Testis (tissue), 5 donors: ENCODE measurements at places on chromosomes 13 and 19. TPM values are rescaled to one million over a fixed set of nuclear protein-coding genes. Genes with fewer than 3 reads are reported as not detected.
A peak's percentile ranks its signal among the peaks of the same experiment; 100 is the strongest.

GRCh38 chr13:93673885-93674284 lies 447.3 kb downstream of the GPC6 start:
- DNase-seq: no peak

UPF3A gene
- 88.0 TPM for total RNA-seq

MLLT1 gene
- total RNA-seq: 22.4 TPM

DPF1 gene
- total RNA-seq: 4.7 TPM

DNA sequence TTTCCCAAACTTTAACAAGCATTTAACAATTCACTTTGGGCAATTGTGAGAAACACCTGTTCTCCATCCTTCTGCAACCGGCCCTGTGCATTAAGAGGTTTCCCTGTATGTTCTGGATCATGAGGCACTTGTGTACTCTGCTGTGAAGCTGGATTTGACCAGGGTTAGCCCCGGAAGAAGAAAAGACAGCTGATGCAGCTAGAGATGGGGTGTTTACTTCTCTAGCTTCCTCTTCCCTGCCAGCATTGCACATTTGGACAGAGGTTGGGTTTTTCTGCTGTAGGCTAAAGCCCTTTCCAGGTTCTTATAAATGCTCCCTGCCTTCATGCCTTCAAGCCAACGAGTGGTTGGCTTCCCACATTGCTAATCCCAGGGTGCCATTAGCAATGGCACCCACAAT lies 20.9 kb downstream of the MBD3L2B start:
- no peak for DNase-seq

DNA sequence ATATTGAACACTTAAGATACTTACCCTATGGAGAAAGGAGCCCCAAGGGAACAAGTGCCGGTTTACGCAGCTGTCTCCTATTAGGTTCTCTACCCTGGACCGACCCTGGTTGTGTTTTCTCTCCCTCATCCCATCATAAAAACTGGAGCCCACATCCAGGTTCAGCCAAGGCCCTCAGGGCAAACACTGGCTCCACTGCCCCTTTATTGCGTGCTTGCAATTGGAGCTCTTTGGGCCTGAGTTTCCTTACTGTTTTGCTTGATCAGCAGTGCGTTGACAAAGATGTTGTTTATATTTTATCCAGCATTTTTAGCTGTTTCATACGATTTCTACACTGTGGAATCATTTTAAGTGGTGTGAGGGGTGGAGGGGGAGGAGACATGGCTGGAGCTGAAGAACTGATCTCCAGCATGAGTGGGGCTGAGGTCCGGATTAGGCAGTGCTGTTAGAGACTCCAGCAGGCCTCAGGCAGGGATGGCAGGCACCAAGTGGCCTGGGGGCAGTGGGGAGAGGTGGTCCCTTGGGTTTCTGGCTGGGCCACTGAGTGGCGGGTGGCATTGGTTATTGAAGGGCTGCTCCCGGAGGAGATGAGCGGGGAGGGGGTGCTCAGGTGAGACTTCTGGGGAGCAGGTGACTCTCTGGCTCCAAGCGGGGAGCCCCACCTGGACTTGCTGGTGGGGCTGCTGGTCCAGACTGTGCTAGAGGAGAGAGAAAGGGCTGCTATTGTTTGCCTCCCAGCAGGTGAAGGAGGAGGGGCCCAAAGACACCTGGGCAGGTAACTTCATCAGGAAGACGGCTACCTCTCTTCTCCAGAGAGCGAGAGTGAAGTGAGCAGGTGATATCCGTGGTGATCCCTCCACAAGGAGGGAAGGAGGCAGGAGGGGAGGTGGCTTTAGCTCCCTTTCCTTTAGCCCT lies 62.4 kb upstream of the RNF113B start:
- DNase-seq: no peak

GRCh38 chr19:49216071-49216470 lies 58.5 kb downstream of the TRPM4 start:
- DNase-seq: no peak

GRCh38 chr13:47287291-47287751 lies 390.5 kb upstream of the HTR2A start:
- no peak for DNase-seq

GRCh38 chr13:32019612-32020233 lies 11.9 kb upstream of the FRY start:
- DNase-seq: peak; percentile 69

- DNase-seq: no peak
These were observed 153.5 kb downstream of the DLEU7 start for GRCh38 chr13:50690006-50690405.

DNA sequence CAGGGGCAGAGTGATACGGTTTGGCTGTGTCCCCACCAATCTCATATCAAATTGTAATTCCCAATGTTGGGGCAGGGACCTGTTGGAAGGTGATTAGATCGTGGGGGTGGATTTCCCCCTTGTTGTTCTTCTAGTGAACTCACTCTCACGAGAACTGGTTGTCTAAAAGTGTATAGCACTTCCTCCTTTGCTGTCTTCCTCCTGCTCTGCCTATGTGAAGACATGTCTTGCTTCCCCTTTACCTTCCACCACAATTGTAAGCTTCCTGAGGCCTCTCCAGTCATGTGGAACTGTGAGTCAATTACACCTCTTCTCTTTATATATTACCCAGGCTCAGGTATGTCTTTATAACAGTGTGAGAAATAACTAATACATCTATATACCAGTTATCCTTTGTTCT lies 706.4 kb upstream of the KLHL1 start:
- no peak for DNase-seq

DNA sequence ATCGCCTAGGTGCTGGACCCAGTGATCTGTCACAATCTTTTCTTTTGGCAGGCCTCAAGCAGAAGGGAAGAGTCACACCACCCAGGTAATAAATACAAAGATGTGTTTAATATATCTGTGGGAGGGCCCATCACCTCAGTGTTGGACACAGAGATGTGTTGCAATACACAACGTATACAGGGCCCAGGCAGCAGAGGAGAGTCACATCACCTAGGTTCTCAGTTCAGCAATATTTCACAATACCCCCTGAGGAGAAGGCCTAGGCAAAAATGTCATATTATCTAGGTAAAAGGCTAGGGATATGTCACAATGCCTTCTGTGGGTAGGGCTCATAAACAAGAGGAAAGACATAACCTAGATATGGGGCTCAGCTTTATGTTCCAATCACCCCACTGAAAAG lies 53.5 kb upstream of the ZNF728 start:
- no peak for DNase-seq

DNA sequence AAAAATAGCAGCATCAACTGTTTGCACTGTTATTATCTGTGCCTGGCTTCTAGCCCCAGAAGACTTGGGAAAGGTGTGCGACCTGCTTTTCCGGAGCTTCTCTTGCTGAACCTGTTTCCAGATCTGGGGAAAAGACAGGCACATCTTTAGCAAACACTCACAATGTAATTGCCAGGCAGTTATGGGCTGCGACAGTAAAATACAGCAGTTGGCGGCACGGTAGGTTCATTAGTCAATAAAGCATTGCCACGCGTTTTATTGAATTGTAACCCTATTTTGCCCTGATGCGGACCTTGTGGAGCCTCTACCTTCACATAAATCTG lies 223.7 kb upstream of the TSHZ3 start:
- no peak for DNase-seq

NPAS1 gene
- total RNA-seq: 1.1 TPM

- no peak for DNase-seq
These were observed 7.4 kb upstream of the SLITRK6 start for GRCh38 chr13:85806553-85807175.

- no peak for DNase-seq
These were observed 4.9 kb downstream of the PNMA8B start for GRCh38 chr19:46490774-46491173.

GPC6 gene
- 4.3 TPM for total RNA-seq
